Activated CD4-positive, alpha-beta T cell treated with anti-CD3 and anti-CD28 coated beads, Interleukin-2, amount 10 ng/mL, durations not matched to agents 24 days and 14 days (primary cell): ENCODE measurements at places on chromosomes 1 and 21. TPM values are rescaled to one million over a fixed set of nuclear protein-coding genes. Genes with fewer than 3 reads are reported as not detected.

Gene DNAJB4
- 10.3 and 11.0 TPM in 2 replicates for total RNA-seq

Gene ATP1B1
- total RNA-seq: 12.5 and 15.3 TPM in 2 replicates

GRCh38 chr1:96538111-96538641 is 183.4 kb upstream of the PTBP2 start:
- no peaks in the 10 kb centered on the region for H3K4me1 ChIP-seq
- no peak for DNase-seq
- H3K4me3 ChIP-seq: no peak overlapping the region
- no peaks in the 10 kb centered on the region for H3K36me3 ChIP-seq
- H3K27ac ChIP-seq: no peak overlapping the region

DNA sequence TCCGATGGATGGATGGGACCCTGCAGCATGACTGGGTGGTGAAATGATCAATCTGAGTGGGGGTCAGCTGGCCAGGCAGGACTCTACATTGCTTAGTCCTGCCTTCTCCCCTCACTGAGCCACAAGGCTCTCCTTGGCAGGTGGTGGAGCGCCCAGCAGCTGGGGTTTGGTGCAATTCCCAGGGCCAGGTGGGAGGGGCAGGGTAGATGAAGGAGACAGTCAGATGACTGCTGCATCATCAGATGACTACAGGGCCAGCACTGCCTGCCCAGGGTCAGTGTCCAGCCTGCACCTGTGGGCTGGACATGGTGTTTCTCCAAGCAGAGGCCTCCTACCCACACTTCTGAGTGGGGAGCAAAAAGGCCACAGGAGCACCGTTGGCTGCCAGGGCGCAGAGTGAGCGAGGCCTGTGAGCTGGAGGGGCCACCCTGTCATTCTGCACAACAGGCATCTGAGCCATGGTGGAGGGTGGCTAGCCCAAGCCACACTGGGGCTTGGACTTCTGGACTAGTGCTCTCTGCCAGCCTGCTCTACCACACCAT is 103.9 kb upstream of the EDN2 start:
- H3K27ac ChIP-seq: peak overlapping the region; percentile 24
- no peak overlapping the region for H3K4me3 ChIP-seq
- H3K4me1 ChIP-seq: peaks cover 11% of the 10 kb centered on the region
- no peak for DNase-seq
- H3K36me3 ChIP-seq: peaks cover 62% of the 10 kb centered on the region
- H3K27me3 ChIP-seq: no peaks in the 10 kb centered on the region

DNA sequence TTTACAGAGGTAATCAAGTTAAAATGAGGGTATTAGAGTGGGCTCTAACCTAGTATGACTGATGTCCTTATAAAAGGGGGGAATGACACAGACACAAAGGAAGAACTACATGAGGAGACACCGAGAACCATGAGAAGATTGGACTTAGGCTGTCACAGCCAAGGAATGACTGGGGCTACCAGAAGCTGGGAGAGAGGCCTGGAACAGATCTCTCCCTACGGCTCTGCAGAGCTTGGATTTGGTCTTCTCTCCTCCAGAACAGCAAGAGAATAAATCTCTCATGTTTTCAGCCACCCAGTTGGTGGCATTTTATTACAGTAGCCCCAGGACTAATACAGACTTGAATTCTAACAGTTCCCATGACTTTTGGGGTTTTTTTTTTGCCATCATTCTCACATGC is 110.8 kb downstream of the PSMG1 start:
- no peak overlapping the region for H3K4me3 ChIP-seq
- no peaks in the 10 kb centered on the region for H3K36me3 ChIP-seq
- H3K27ac ChIP-seq: no peak overlapping the region
- H3K4me1 ChIP-seq: no peaks in the 10 kb centered on the region

Gene ATP5PO
- total RNA-seq: 172 and 194 TPM in 2 replicates
